Fibroblast of mammary gland (primary cell): ENCODE measurements at places on chromosomes 2 and 18.

DNA sequence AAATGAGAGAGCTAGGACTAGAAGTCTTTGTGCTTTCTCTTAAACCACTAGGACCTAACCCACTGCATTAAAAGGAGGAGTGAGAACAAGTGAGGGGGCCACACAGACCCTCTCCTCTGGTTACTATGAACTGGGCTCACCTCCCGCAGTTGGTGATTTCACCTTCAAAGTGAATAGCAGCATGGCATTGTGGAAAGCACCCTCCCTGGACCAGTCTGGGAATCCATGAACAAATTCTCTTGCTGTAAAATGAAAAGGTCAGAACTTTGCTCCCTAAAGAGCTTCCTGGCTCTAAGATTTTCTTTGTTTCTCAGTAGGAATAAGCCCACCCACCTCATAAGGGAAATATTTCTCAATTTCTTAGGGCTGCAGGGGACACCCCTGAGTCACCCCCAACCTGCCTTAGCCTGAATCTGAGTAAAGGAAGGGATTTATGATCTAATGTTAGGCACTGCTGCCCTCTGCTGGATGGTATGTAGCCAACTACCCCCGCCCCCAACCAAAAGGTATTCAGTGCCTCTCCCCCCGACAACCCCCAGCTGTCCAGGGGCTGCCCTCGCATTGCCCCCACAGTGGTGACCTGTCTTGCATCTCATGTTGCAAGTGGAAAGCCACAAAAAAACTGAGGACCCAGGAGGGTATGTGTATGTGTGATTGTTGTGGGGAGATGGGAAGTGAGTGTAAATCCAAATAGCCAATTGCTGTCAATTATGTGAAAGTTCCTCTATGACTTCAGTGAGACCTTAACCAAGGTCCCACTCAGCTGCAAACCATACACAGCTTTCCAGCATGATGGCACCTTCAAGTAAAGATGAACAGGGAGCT is 230.9 kb upstream of the SLC14A2 start:
- peak; percentile 57 for DNase-seq

DNA sequence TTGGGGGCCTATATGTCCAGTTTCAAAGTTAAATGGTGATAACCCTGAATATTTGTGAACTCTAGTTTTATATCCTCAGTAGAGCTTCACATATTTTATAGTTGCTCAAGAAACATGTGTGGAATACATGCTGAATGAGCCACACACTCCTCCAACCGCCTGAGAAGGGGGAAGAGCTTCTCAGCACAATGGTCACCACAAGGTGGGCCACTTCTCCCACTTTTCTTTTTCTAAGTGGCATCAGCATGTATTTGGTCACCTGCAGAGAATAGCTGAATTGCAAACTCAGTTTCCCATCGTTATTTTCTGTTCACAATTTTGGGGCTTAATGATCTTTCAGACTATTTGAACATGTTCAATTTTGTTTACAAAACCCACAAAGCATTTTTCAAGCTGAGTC is 340.5 kb downstream of the PARD3B start:
- DNase-seq = peak; percentile 2

- DNase-seq = no peak
Observed at GRCh38 chr2:224576088-224576715, 9.0 kb downstream of the CUL3 start.

DNA sequence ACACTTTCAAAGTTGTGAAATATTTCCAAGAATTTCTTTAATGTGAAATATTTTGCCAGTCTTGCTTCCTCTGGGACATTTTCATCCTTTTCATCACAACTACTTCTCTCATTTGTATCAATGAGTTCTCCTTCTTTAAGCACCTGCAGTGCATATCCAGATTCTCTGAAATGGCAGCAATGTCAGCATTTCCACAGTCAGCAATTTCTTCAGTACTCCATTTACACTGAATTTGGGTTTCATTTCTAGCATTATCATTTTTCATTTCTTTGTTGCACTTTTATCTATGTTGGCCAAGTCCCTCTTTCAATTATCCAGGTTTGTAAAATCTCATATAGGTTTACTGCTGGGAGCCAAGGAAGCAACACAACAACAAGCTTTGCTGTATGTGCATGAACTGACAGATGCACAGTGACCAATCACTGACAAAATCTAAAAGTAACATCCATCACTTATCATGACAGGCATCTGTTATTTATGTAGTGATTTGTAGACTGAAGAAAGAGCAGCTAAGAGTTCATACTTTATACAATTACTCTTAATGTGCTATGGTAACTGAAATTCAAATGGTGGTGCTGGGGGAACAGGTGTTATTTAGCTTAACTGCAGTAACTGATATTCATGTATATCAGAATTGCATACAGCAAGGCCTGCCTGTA is 43.9 kb downstream of the SS18 start:
- no peak for DNase-seq

DNA sequence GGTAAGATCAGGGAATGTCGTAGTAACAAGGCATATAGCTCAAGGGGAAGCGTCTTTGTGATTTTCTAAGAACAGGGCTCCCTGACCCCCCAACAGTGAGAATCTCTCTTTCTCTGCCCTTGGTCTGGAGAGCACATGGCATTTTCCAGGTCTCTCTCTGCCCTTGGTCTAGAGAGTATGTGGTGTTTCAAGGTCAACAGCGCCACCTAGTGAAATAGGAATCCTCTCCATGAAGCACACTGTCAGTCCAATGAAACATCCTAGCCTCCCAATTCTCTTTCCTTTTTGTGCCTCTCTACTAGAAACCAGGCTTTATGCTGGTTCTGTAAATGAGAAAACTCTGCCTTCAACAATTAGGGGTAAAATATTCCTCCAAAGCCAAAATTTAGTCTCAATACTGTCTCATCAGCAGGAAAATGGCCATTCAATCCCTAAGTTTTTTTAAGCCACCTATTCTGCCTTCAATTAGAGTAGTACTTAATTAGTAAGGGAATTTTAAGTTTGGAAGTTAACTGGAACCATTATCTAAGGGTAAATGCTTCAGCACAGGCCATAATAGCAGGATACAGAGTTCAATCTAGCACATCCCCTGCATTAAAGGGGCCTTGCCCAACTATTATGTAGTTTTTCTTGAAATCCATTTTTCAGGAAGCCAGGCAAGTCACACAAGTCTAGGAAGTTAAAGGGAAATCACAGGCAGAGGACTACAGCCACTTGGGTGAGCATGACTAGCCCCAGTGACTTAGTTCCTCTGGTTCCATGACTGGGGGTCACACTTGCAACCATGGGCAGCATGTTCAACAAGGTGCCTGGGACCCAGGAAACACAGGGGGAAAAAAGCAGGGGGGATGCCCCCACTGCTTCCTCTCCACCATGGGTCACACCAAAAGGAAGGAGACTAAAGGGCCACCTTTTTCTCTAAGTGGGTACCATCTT is 12.4 kb downstream of the DYM start:
- DNase-seq = peak; percentile 68

GRCh38 chr2:16632598-16632997 is 33.0 kb downstream of the CYRIA start:
- DNase-seq = no peak

DNA sequence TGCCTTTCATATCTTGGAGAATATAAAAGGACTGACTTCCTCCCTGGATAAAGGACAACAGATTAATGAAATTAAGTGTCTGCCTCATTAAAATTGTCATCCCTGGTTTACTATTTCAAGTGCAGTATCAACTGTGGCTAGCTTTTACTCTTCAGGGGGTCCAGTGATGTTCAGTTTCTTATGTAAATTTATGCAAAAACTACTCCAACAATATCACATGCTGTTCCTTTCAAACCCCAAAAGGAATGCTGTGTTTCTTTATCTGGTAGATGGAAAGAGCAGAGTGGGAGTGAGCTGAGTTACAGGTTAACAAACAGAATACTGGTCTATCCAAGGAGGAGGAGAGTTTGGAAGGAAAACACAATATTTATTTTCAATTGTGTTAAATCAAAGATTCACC is 283.7 kb upstream of the VWC2L start:
- no peak for DNase-seq

DNA sequence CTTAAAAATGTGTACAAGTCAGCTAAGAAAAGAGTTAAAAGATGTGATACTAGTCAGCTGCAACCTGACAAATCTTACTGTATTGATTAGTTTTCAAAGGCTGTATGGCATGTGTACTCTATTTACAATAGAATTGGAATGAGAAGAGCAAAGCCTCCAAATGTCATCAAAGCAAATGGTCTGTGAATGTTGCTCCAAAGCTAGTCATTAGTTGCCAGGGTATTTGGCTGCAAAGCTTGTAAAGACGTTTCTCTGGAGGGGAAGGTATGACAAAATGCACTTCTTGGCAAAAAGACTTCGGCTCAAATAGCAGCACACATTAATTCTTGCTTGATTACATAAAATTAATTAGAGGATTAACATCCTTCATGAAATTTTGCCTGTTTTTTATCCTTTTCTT is 59.3 kb downstream of the ETAA1 start:
- no peak for DNase-seq

- DNase-seq = peak; percentile 70
Observed at GRCh38 chr2:64605026-64605471, 48.7 kb downstream of the SERTAD2 start.

GRCh38 chr2:118738524-118739308 is 108.7 kb downstream of the EN1 start:
- peak; percentile 100 for DNase-seq

DNA sequence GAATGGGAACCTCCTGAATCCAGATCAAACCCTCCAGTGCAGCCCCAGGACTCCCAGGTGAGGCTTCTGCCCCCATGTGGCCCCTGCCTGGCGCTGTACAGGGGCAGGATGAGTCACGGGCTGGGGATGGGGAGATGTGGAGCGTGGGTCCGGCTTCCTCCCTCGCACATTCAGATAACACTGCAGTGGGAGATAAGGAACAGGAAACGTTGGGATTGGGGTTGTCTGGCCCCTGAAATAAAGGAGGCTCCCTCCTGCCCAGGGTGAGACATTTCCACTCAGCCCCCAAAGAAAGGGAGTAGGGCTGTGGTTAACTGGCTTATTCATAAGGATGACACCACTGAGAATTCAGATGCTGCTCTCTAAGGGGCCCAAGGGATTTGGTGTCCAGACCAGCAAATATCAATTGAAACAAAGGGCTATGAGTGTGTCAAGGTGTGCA is 30.7 kb downstream of the IGFBP5 start:
- DNase-seq = peak; percentile 40

DNA sequence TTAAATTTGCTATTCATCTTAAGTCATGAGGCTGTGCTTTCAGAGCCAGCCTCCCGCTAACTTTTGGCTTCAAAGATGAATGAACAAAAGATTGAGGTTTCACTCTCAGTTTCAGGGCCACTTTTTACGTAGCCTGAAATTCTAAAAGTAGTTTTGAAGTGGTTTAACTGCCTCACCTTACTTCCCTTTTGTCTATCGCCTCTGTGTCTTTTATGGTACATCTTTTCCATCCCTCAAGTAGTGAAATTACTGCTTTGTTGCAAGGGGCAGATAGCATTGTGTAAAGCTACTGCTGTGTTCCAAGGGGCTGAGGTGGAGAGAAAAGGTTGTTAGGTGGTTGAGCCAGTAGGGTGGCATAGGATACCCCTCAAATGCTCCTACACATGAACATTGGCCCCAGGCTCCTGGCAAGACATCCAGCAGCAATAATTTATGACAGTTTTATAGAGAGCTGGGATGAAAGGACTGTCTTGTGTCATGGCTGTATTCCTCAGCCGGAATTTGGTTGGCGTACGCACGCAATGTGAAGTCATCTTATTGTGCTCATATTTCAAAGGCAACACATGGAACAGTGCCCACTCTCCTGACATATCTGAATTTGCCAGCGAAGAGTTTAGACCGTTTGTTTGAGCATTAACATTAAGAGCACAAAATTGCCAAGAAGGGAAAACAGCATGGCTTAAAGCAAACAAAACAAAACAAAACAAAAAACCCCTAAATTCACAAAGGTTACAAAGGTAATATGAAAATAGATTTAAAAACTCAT is 32.2 kb downstream of the QPCT start:
- peak; percentile 96 for DNase-seq

DNA sequence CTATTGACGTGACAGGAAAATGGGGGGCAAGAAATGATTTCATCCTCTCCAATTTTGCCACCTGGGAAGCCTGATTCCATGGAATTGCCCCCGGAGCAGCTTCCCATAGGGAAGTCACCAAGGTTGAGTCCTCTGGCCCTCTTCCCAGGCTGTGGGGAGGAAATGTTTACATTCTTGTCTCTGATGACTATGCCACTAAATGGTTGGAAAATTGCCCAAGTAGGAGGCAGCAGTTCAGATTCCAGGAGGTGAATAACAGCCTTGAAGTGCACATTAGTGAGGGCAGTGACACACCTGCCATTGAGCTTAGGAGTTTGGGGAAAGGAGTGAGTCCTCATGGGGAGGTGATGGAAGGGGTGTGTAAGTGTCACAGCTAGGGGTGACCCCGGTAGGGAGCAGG is 449.2 kb upstream of the DCC start:
- DNase-seq = no peak

GRCh38 chr2:28415010-28415409 is 22.4 kb downstream of the FOSL2 start:
- no peak for DNase-seq

DNA sequence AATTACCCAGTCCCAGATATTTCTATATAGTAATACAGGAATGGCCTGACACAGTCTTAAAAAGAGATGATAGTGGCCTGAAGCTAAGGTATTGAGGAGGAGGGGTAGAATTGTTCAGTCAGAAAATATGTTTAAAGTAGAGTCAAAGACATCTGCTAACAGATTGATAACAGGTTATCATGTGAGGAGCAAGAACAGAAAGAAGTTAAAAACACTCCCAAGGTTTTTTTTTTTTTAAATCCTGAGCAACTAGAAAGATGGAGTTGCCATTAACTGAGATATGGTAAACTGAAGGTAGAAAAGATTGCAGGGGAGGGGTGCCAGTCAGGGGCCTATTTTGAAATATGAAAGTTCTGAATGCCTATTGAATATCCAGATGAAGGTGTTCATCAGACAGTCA is 43.1 kb downstream of the SP3 start:
- DNase-seq = no peak

DNA sequence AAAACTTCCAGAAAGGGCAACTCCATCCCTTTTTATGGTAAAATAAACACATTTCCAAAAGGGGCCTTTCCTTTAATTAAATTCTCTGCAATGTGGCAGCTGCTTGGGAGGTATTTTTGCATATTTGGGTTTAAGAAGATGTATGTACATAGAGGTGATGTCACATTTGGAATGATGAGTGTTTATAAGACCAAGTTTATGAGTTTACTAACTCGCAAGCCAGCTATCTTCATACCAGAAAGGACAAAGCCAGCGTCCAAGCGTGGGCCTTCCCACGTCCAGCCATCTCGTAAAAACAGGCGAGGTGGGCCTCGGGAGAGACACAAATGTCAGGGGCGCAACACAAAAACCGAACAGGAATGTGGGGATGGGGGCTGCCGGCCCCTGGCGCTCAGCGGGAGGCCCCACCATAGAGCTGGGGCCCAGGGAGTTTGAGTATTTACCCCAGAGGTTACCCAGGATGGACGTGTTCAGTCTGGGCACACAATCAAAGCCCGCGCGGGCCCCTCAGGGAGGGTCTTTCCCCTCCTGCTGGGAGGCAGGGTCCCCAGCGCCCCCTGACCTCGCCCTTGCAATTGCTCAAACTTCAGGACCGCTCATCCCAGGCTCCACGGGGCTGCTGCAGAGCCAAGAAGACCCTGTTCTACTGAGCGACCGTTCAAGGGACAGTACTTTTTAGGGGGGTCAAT is 137.3 kb downstream of the TWIST2 start:
- no peak for DNase-seq

- peak; percentile 83 for DNase-seq
Observed at GRCh38 chr2:205769495-205769850, 87.2 kb downstream of the NRP2 start.
